HCT116 (cell line): ENCODE measurements at places on chromosomes 5 and 9. TPM values are rescaled to one million over a fixed set of nuclear protein-coding genes. Genes with fewer than 3 reads are reported as not detected.

The RMI1 gene
- 26.8 TPM for total RNA-seq

The CENPK gene
- total RNA-seq = 21.4 TPM

The CCL28 gene
- 0.25 TPM for total RNA-seq

The IL9 gene
- not detected for total RNA-seq

GRCh38 chr5:68423154-68423811, 207.7 kb downstream of the PIK3R1 start:
- DNase-seq = no peak

GRCh38 chr9:6218099-6218502, 2.5 kb downstream of the IL33 start:
- no peak for DNase-seq

DNA sequence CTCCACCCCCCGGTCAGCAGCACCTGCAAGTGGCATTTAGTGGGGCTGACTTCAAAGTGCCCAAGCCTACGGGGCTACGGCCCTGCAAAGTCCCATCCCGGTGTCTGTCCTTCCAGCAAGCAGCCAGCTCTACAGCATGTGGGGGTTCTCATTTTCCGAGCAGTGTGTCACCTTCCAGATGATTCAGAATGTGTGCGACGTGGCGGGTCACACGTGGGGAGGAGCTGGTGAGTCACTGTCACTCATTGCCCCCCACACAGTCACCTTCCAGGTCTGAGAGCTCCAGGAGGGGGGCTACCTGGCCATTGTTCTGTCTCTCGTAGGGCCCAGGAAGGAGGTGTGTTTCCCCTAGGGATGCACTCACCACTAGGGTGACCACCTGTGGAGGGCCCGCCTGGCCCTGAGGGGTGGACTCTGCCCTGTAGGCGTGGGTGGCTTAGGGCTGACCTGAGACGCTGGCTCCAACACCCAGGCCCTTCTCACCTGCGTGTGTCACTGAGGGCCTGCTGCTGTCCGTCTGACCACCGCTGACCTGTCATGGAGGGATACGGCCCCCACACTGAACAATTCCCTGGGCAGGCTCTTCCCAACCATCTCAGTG, 70.2 kb downstream of the SEMA4D start:
- DNase-seq = no peak

DNA sequence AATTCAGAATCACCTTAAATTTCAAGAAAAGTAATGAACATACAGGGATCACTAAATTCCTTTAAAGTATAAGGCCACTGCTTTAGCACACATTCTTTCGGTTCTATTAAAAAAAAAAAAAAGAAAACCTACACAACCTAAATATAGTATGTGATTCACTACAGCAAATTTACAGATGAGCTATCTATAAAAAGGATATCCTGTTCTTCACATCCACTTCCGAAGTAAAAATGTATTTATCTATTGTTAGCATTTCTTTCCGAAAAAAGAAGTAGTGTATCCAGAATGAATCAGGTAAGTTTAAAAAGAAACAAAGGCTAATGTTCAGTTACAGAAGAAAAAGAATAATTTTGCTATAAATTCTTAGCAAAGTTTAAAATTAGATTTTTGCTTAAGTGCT, 70.2 kb downstream of the ECPAS start:
- no peak for DNase-seq

DNA sequence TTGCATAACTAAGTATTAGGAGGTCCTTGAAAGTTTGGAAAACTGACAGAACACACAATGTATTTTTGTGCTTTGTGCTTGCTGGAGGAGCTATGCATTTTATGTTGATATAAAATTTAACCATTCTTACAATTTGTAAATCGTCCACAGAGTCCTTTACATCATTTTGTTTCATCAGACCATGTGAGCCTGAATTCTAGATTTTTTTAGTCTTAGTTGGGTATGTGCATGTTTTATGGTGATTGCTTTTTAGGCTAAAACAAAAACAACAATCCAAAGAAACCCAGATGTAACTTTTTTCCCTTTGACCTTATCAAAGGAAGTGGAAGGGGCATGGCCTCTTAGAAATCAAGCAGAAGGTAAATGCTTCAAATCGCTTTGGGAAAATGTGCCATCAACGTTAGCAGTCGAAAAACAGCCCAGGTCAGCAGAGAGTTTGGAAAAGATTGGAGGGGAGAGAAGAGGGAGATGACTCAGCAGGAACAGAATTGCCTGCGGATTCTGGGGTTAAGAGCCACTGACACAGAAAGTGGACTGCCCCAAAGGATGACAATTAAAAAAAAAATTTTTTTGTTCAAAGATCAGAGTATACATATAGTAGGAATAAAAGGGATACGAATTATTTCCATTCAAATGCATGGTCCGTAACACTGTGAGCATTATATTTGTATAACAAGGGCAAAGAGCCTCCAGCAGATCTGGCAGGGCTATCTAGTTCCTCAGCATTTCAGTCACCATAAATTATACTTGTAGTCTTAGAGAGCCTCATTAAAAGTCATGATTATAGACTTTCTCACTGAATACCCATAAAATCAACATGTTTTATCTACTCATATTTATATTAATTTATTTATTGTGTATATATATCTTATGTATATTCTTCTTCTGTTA, 253.5 kb upstream of the HAPLN1 start:
- DNase-seq = no peak

DNA sequence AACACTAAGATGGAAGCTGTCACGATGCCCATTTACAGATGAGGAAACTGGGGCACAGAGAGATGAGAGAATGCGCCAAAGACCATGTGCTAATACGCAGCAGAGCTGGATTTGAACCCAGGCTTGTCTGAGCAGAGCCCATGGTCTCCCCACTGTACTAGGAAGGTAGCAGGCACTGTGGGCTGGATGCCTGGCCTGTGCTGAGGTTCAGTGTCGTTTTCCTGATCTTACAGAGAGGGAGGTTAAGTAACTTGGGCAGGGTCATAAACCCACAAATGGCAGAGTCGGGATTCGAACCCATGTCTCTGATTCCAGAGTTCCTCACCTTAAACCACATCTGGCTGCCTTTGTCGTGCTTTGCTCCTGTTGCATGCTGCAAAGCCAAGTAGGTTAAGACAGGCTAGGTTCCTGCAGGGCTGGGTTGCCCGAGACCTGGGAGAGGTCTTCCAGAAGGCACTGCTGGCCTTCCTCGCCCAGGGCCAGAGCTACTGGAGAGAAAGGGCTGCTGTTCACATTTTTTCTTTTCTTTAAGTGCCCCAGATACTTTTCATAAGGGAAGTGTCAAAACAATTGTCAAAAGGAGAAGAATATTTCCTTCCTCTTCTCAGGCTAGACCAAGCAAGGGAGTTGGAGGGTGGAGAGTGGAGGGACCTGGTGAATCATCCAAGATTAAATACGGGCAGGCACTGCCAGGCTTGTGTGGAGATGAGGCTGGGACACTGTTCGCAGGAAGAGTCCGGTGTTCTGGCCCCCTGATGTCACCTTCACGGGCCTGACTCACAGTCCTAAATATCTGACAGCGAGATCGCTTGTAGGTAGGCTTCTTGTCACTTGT, 3.2 kb downstream of the NEK6 start:
- no peak for DNase-seq

DNA sequence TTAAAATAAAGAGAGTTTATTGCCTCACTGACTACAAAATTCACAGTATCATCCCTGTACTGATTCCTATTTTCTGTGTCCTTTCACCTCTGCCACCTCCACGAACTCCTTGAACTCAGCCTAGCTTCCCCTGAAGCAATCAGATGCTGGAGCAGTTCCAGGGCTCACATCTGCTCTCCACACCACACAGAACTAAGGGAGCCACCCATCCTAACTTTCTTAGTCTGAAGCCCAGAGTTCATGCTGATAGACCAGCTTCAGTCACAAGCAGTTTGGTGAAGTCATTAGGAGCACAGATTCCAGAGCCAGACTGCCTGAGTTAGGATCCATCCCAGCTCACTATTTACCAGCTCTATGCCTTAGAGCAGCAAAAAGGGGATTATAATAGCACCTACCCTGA, 15.6 kb upstream of the EPB41L4A start:
- no peak for DNase-seq
